Eye (tissue), 1 donor: ENCODE measurements at places on chromosomes 16 and 17.

DNA sequence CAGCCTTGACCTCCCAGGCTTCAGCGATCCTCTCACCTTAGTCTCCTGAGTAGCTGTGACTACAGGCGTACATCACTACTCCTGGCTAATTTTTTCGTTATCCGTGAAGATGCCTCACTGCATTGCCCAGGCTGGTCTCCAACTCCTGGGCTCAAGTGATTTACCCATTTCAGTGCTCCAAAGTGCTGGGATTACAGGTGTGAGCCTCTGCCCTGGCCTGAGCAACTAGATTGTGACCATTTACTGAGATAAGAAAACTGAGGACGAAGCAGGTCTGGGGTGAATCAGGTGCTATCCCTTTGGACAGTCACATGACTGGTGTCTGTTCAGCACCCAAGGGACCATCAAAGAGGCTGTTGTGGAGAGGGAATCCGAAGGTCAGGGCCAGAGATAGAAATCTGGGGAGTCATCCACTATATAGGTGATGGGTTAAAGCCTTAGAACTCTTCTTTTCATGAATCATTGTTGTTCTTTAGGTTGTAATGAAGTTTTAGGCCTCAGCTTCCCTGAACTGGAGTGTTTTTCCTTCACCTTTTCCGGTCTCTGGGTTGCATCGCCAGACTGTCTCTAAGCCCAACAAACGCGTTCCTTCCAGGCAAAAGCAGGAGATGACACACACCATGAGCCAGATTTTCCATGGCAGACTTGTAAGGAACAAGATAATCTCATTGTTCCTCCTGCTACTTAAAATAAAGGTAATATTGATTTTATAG, 62.5 kb downstream of the FTO start:
- no peak for DNase-seq

DNA sequence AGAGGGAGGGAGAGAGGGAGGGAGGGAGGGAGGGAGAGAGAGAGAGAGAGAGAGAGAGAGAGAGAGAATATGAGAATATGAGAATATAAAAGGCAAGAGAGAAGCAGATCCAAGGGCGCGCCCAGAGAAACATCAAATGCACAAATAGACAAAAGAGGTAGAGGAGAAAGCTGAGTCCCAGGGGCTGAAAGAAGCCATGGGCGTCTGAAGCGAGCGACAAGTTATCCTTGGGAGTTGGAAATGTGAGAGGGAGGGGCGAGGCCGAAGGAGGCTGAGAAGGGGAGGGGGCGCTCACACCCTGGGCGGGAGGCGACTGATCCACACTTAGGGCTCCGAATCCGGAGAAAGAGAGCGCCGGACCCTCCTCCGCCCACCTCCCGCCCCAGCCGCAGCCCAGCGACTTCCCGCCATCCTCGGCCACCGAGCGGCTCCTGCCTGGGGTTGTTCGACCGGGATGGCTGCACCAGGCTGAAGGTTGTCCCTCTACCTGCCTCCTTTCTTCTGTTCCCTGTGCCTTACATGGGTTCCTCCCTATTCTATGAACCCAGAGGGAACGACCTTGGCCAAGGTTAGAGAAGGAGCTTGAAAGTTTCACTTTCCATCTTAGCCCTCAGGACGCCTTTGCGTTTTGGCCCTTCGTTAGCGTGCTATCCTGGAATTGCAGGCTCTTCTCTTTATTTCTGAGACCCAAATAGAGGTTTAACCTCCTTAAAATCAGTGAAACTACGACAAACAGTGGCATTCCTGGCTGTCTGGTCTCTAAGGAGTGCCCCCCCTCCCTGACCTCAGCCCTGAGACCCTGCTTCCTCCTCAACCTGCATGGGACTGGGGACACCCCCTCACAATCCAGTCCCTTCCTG, 21.2 kb upstream of the HOXB9 start:
- peak; percentile 24 for DNase-seq

DNA sequence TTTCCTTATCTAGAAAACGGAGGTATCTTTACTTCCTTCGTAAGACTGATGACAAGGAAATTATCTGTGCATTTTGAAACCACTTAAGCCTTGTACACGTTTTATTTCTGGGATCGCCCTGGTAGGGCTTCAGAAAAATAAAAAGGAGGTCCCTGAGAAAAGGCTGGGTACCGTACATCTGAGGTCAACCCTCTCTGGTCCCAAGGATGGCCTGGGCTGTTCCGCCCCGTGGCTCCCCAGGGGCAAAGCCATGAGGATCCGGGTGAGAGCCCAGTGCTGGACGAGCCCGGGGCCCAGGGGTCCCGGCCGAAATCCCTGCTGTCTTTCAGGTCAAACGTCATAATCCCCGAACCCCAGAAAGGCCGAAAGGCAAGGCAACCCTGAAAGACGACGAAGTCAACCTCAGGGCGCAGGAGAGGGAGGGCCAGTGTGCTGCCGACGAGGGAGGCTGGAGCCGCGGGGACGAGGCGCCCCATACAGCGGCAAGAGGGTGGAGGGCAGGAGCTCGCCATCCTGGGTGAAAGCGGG, 656 bp upstream of the FUS start:
- DNase-seq = no peak

DNA sequence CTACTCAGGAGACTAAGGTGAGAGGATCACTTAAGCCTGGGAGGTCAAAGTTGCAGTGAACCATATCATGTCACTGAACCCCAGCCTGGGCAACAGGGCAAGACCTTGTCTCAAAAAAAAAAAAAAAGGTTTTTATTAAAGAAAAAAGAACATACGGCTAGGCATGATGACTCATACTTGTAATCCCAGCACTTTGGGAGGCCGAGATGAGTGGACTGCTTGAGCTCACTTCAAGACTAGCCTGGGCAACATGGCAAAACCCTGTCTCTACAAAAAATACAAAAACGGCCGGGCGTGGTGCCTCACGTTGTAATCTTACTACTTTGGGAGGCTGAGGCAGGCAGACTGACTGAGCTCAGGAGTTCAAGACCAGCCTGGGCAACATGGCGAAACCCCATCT, 38.4 kb downstream of the RANBP10 start:
- no peak for DNase-seq

DNA sequence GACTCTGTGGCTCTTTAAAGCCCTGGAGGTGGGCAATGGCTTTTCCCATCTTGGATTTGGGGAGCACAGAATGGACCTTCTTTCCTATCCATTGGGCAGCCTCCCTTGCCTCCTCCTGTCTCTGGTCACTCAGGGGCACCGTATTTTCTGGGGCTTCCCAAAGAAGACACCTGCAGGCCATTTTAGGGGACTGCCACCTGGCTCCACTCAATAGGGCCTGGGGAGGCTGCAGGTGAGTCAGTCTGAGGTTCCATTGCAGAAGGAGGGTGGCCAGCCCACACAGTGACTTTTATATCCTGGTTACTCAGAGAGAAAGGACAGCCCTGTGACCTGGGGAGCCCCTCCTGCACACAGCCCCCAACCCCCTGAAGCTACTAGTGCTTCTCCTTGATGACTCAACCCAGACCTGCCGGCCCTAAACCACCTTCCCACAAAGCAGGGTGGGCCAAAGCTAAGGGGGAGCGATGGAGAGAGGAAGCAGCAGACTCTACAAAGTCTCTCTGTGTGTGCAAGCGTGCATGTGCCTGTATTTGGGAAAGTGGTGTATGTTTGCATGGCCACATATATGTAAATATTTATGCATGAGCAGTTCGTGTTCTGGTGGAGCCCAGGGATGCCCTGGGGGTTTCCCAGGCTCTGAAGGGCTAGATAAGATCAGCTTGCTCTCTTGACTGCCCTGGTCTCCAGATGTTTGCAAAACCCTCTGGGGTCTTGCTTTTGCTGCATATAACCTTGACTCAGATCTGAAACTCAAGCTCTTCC, 5.0 kb downstream of the CX3CL1 start:
- peak; percentile 36 for DNase-seq

DNA sequence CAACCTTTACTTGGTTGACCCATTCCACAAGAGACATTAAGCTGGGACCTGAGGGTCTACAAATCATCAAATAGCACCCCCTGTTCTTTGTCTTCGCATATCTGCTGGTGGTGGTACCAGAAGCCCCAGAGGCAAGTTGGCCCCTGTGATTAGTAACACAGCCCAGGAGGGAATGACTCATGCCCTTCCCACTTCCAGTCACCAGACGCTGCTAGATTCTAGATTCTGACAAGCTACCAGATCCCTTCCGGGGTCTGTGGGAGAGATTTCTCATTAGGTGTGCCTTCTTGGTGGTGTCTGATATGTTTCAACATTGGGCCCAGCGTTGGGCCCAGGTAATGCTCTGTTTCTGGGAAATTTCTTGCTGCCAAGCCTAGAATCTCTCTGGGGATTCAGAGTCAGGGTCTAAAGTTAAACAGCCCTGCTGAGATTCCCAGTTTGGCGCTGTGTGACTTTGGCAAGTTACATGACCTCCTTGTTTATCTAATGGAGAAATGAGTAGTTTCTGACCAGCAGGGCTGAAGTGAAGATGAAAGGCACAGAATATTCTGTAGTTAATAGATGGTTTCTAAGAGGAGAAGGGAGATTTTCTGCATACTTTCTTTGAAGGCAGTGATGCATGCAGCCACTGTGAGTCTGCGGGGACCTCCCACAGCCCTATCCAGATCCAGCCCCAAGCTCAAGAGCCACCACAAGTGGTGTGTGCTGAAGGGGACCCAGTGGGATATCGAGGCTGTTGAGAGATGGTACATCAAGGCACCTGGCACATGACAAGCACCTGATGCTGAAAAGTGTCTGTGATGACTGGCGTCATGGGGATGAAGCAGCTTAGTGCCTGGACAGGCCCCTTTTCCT, 3.9 kb downstream of the TRPV2 start:
- no peak for DNase-seq

DNA sequence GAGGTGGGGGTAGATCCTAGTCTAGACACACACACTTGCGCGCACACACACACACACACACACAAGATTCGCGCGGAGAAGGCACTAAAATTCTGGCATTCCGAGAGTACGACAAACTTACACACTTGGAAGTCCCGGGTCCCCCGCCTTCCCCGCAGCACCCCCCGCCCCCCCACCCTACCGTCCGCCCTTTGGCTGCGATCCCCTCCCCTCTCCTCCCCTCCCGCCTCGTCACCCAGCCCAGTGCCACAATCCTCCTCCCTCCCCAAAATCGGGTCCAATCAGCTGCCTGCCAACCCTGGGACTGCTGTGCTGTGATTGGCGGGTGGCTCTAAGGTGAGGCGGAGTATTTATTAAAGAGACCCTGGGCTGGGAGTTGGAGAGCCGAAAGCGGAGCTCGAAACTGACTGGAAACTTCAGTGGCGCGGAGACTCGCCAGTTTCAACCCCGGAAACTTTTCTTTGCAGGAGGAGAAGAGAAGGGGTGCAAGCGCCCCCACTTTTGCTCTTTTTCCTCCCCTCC, at the start of gene SOX9:
Gene SOX9, plus strand, starts transcription at position 379 of the 522 bp plus-strand sequence. CDS start 372 bp downstream, outside the sequence.
- peak; percentile 96 for DNase-seq

- no peak for DNase-seq
These were observed 122.3 kb downstream of the CDK5R1 start for GRCh38 chr17:32609085-32609484.

DNA sequence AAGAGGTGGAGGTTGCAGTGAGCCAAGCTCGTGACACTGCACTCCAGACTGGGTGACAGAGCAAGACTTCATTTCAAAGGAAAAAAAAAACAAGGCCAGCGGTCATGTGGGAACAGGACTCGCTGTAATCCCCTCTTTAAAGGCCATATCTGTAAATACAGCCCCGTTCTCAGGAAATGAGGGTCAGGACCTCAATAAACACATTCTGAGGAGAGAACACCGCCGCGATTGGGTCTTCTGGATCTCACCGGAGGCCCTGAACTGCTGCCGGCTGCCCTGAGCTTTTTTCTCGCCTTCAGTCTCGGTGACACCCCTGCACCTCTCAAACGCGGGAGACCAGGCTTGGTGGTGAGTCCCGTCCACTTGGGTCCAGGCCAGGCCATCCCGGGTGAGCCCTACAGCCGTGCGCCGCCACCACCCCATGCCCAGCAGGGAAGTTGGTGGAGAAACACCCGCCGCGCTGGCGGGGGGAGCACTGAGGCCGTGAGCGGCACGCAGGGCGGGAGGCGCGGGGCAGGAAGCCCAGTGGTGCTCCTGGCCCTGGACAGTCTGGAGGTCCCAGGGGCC, 28.4 kb downstream of the SLC25A10 start:
- DNase-seq = no peak

- no peak for DNase-seq
These were observed 3.6 kb upstream of the ARL4D start for GRCh38 chr17:43395165-43395564.

GRCh38 chr17:78977681-78977943, 2.1 kb downstream of the LGALS3BP start:
- no peak for DNase-seq

DNA sequence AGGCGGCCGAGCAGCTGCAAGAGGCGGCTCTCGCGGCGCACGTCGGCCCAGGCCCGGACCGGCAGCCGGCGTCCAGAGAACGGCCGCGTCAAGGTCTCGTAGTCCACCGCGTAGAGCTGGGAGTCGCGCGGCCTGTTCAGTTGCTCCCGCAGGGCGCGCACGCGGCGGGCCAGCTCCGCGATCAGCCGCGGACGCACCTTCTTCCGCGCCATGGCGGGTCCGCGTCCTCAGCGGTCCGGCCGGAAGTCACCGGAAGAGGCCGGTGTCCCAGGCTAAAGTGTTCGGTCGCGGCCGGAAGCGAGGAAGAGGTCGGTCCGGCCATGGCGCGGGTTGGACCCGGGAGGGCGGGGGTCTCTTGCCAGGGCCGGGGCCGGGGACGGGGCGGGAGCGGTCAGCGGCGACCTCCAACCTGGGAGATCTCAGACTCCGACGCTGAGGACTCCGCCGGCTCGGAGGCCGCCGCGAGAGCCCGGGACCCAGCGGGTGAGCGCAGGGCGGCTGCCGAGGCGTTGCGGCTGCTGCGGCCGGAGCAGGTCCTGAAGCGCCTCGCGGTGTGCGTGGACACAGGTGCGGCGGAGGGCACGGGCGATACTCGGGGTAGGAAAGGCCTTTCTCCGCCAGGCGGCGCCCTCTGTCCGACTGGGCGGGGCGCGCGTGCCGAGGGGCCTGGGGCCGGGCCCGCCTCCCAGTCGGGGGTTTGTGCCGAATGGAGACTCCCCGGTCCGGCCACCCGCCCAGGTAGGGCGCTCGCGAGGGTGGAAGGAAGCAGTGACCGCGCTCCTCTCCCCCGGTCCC, at the start of gene MRPS34:
Gene MRPS34, minus strand, starts transcription at position 227 of the 795 bp plus-strand sequence. Its CDS starts 15 bp downstream, at position 212.
- peak; percentile 95 for DNase-seq

GRCh38 chr16:69568676-69569075, 2.9 kb downstream of the NFAT5 start:
- no peak for DNase-seq

- DNase-seq = no peak
These were observed 72.5 kb downstream of the MPRIP start for GRCh38 chr17:17114592-17115225.

GRCh38 chr17:9948928-9949327, 43.9 kb upstream of the RCVRN start:
- no peak for DNase-seq
